Vagina (tissue), 2 donors: ENCODE measurements at places on chromosomes 7 and 10.

DNA sequence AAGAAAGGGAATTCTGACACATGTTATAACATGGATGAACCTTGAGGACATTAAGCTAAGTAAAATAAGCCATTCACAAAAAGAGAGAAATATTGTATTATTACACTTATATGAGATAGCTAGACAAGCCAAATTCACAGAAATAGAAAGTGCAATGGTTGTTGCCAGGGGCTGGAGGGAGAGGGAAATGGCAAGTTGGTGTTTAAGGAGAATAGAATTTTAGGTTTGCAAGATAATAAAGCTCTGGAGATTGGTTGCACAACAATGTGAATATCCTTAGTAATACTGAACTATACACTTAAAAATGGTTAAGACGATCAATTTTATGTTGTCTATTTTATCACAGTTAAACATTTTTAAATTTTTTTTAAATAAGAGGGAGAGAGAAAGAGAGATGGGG is 25.0 kb upstream of the ADD3 start:
- DNase-seq = no peak

- no peak for DNase-seq
Measured at GRCh38 chr10:95906677-95907455, 909 bp upstream of the CC2D2B start.

GRCh38 chr7:91492317-91492716 is 228.1 kb downstream of the FZD1 start:
- no peak for DNase-seq

- no peak for DNase-seq
Measured at GRCh38 chr10:630581-631073, 58.8 kb downstream of the DIP2C start.

GRCh38 chr10:81179805-81180452 is 642.2 kb downstream of the SH2D4B start:
- no peak for DNase-seq

DNA sequence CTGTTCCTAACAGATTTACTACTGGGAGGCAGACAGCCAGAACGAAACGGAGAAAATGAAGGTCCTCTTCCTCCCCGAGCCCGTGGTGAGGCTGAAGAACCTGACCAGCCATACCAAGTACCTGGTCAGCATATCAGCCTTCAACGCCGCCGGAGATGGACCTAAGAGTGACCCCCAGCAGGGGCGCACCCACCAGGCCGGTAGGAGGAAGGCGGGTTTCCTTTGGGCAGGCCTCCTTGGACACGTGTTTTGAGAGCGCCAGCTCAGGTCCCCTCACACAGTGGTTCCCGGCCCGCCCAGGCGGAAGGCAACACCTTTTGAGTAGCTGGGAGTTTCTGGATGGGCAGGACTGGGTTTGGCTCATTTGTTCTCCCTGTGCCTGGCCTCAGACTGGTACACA is 474.0 kb upstream of the FOXK1 start:
- no peak for DNase-seq

DNA sequence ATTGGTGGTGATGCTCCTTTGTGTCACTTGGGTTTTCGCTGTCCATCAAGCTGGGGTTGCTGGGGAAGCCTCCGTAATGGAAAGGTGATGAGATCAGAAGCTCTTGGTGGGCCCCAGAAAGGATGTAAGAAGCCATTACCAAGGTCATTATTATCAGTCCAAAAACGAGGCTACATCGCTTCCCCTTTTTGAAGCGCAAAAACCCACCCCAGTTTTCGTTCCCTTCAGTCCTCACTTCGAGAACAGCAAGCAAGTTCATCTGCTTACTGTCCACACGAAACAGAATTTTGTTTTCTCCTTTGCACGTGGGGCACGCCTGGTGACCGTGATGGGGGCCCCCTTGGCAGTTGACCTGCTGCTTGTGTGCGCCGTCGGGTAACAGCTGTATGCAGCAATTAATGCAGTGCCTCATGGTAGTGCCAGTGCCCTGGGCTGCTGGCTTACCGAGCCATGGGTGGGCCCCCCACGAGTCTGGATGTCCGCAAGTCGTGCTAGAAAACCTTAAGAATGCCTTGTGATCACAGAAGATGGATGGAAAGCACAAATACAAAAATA is 47.5 kb downstream of the CHST15 start:
- no peak for DNase-seq

GRCh38 chr10:92590623-92591549 is 2.0 kb upstream of the KIF11 start:
- no peak for DNase-seq
